ENCODE measurements at places on chromosomes 7 and 10.

- DNase-seq: no peak
Measured at GRCh38 chr10:36507715-36508114, 617.7 kb upstream of the ANKRD30A start.

- no peak for DNase-seq
Measured at GRCh38 chr7:23336799-23337283, 37.7 kb downstream of the MALSU1 start.

DNA sequence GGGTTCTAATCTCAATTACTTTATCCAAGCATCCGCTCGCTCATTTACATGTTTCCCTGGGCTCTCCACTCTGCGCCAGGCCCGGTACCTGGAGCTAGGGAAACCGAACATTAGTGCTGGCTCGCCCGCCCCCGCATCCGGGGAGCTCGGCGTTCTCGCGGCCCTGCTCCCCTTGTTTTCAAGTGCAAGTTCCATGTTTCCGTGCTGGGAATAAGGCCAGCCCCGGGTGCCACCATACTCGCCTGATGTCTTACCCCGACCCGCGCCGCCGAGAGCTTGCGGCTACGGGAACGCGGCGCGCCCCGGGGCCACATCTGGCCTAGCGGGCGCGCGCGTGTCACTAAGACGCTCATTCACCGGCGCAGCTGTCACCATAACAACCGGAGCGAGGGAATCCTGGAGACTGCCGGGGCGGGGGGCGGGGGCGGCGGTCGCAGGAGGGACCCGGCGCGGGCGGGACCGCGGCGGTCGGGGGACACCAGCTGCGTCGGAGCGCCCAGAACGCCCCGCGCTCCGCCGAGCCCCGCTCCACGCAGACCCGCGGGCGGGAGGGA, at the start of gene NEURL1:
Gene NEURL1 (plus strand): TSS at position 344 of the 554 bp plus-strand sequence. CDS start 683 bp downstream, outside the sequence.
- DNase-seq: peak; percentile 63

DNA sequence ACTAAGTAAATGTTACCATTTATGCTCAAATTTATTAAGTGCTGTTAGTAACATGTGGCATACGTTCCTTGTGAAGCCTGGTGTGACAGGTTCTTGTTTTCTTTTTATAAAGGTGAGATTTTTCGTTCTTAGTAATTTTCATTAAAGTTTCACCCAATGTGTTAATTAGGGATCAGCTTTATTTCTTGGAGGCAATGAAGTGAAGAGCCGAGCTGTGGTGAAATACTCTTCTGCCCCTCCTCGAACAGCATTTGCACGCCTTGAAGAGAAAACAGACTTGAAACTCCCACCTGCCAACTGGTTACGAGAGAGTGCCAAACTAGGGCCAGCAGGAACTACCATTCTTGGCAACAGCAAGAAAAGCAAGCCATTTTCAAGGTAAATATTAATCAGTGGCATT, 1.5 kb downstream of the EDRF1 start:
- DNase-seq: no peak

Measured in activated CD8-positive, alpha-beta memory T cell treated with anti-CD3 and anti-CD28 coated beads, Interleukin-2, amount 50 U/mL, for 48 hours (primary cell).